ENCODE measurements at places on chromosomes 3 and 15.

DNA sequence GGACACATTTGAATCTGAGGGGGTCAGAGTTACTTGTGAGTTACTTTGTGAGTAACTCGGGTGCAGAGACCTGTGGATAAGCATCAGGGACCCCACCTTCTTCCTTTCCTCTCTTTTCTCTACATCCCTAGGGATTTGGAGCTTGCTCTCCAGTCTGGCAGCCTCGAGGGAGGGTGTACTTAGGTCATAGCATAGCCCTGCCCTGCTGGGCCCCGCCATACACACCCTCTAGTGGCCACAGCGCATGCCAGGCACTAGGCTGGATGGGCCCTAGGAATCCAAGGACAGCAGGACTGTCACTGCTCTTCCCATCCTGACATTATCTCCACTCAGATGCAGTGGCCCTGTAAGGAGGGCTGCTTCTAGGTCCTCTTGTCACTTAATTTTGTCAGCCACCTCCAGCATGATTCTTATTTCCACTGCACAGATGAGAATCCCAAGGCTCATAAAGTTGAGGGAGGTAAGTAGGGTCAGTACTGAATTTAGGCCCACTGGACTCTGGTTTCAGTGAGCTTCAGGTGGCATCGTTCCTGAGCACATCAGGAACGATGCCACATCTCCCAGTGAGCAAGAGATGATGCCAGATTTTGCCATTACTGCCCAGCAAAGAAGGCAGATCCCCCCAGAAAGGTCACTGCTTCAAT, 3.6 kb upstream of the SMAD6 start:
- no peak for DNase-seq

- no peak for DNase-seq
Observed at GRCh38 chr3:106913111-106913698, 464.0 kb upstream of the CCDC54 start.

DNA sequence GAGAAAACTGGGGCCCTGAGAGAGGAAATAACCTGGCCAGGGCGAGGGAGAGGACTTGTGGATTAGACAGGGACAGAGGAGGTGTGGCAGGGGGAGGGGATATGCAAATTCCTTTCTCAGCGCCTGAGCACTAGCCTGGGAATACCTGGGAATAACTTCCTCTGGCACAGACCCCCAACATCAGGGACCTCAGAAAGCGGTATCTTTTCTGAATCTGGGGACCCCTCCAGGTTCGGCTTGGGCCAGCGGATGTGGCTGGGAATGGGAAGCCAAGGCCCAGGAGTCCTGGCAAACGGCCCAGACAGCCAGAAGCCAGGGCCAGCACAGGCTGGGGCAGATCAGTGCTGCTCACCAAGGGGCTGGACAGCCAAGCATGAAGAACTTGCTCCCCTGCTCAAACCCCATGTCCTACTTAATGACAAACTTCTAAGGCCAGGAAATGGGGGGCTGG, 9.2 kb upstream of the ACSBG1 start:
- no peak for DNase-seq

DNA sequence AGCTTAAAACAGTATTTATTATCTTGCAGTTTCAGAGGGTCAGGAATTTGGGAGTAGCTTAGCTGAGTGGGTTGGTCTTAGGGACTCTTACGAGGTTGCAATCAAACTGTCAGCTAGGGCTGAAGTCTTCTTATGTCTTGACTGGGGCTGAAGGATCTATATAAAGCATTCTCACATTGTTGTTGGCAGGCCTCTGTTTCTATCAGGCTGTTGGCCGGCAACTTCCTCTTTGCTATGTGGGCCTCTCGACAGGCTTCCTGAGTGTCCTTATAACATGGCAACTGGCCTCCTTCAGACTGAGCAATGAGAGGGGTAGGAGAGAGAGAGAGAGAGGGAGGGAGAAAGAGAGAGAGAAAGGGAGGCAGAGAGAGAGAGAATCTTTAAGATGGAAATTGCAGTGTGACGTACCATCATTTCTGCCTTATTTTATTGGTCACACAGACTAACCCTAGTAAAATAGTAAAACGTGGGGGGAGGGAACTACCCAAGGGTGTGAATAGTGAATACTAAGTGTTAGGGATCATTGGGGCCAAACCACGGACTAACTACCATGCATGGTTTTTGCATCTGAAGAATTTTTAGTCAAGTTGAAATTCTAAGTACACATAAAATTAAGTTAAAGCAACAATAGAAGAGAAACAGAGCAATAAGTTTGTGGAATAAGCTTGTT, 16.1 kb downstream of the FGF7 start:
- DNase-seq, result no peak

DNA sequence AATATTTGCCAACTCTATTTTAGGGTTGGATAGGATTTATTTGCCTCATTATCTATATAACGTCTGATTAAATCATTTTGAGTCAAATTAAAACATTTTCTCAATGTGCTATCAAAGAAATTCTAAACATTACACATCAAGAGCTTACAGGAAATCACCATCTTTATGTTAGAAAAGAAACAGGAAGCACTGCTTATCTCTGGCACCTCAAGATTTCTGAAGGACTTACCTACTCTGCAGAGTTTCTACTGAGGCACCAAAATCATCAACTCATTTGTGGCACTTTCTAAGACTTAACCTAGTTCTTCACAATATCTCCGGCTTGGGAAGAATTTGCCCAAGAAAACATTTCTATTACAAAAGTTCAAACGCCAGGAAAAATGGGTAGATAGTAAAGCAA, 181.3 kb upstream of the EOMES start:
- no peak for DNase-seq

DNA sequence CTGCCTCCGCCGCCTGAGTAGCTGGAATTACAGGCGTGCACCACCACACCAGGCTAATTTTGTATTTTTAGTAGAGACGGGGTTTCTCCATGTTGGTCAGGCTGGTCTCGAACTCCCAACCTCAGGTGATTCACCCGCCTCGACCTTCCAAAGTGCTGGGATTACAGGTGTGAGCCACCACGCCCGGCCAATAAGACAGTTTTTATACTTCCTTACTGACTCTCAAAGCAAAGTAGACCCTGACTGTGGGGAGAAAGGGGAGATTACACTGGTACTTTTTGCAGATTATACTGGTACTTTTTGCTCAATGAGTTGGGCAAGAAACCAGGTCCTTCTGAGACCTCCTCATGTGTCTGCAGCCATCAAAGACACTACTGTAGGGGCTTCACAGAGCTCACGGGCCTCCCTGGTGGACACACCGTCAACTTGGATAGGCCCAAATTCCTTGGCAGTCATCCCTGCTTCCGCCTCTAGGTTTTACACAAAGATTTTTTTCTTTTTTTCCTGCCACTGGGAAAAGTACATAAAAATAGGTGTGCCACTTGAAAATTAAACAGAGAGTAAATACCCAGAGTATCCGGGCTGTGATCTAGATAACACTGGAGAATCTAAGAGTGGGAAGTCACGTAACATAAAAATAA, 143.3 kb upstream of the WNT5A start:
- no peak for DNase-seq
